ENCODE measurements at places on chromosomes 1 and 21. TPM values are rescaled to one million over a fixed set of nuclear protein-coding genes. Genes with fewer than 3 reads are reported as not detected.
A peak's percentile ranks its signal among the peaks of the same experiment; 100 is the strongest.

DNA sequence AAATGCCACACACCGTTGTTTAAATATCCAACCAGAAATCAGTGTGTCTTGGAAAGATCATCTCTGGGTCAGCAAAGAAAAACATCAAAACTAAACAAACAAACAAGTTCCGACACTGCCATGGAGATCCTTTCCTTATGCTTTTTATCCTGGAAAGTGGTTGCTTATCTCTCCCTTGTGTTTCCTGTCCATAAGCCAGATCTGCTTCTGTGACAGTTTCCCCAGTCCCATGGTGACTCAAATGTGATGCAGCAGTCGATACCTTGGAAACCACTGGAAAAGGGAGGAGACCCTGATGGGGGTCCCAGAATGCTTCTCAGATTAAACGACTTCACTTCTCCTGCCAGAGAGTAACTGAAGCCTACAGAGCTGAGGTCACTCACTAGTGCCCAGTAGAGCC is 94.7 kb downstream of the DMRTA2 start:
- DNase-seq: no peak

GRCh38 chr1:204348722-204349121 is 11.0 kb downstream of the PLEKHA6 start:
- DNase-seq: peak; percentile 94

GRCh38 chr1:112318698-112319370 is 77.2 kb upstream of the CTTNBP2NL start:
- DNase-seq: no peak

DNA sequence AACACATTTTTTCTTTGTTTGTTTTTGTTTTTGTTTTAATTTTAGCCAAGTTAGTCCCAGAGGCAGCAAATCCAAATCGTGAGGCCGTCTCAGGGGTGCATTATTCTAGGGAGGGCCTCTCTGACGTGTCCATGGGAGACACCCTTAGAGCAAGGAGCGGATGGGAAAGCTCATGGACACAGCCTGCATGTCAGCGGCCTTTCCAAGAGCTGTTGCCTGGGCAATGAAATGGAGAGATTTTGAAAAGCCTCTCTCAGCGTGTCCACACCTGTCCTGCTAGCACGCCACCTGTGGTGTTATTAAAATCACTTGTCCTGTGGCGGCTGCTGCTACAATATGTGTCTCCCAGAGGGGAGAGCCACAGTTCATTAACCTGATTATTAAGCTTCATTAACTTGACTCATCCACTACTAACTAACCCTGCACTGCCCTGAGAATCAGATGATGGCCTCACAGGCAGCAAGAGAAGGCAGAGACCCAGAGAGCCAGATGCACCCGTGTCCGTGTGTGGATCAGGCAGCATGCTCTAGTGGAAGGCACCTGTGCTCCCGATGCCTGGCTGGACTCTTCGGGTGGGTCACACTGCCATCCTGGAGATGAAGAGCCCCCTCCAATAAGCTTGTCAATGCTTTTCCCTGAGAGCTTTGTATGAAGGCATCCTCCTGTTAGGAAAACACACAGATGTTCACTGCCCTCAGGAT is 133.3 kb downstream of the PGBD5 start:
- no peak for DNase-seq

- no peak for DNase-seq
These were observed 3.4 kb downstream of the IGSF21 start for GRCh38 chr1:18110968-18111367.

DNA sequence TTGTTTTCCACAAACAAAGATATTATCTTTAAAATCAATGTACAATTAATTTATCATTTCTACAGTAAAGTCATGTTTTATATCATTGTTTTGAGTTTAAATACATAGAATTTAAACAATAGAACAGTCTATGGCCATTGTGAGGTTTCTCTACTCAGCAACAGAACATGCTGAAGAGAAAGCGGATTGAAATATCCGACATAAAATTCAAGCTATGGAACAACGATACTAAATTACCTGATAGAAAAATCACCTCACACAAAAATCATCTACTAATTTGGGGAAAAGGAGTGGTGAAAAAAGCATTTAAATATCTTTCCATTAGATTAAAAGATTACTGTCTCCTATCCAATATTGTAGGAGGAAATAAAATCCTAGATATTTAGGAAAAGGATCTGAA is 12.6 kb downstream of the CDKN2C start:
- no peak for DNase-seq

DNA sequence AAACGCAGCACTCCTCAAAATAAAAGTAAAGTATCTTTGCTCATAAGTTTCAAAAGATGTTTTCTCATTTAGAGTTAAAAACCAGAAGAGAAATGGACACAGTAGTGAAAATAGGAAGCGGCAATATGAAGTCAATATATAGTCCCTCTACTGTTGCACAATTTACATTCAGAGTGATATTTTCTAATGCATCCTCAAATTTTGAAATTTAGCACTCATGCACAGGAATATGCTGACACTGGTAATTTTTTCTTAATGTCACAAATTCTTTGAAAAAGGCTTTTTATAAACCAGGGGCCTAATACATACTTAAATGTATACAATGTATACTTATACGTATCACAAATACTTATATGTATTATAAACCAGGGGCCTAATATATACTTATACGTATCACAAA is 19.5 kb downstream of the ST7L start:
- no peak for DNase-seq

Gene TTC39A
- 4.8 TPM for total RNA-seq

DNA sequence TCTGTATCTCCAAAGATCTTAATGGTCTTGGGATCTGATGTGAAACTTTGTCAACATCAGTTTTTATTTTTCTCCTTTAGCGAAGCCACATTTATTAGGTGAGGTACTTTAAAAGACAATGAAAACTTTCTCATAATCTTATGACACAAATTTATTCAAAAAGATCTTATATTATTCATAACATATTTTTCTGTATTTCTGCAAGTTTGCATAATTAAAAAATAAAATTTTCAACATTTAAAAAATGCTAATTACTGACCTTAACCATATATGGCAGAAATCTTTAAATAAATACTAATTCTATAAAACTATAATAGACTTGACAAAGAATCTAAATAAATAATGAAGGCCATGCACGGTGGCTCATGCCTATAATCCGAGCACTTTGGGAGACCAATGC is 72.5 kb downstream of the PRPF38A start:
- no peak for DNase-seq

DNA sequence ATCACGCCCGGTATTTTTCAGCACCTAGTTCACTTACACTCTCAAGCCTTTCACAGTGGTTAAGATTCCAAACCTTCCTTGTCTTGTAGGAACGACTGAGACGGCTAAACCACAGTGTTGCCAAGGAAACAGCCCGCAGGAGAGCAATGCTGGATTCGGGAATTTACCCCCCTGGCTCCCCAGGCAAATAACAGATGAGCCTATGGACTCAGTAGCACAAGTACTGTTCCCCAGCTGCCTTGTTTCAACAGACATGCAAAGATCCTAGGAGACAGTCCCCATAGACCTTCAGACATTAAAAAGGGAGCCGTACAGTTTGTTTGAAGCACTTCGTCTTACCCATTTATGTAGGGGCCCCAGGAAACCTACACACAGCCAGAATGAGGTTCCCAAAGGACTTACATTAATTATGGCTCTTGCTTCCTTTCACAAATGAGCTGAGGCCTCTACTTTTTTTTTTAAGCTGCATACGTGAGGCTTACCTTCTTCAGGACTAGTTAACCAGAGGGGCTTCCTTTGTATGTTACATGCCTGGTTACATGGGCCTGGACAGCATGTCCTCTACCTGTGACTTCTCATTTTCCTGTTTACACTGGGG is 2.7 kb downstream of the SNAPIN start:
- no peak for DNase-seq

DNA sequence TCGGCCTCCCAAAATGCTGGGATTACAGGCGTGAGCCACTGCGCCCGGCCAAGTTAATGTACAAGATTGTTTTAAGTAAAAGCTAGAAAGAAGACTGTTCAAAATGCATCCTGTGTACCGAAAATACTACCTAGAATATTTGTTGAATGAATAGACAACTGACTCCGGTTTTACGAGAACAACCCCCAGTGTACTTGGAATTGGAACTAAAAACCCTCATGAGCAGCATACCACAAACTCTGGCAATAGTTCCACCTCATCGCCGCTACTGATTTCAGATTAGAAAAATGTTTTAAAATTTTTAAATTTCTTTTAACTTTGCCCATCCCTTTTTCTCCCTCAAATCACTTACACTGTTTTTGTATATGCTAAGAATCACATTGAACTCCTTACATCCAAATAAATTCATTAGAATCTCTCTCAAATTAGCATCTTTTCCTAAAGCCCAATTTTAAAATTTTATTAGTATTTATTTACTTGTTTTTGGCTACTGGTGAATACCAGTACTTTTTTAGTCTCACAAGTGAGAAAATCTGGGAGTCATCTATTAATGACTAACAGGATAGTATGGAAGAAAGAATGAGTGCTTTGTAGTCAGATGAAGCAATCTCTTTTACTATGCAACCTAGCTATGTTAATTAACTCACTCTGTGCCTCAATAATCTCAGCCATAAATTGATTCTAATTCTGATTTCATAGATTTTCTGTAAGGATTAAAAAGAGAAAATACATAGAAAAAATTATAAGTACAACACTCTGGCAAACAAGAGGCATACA is 95.1 kb downstream of the GPATCH2 start:
- no peak for DNase-seq

DNA sequence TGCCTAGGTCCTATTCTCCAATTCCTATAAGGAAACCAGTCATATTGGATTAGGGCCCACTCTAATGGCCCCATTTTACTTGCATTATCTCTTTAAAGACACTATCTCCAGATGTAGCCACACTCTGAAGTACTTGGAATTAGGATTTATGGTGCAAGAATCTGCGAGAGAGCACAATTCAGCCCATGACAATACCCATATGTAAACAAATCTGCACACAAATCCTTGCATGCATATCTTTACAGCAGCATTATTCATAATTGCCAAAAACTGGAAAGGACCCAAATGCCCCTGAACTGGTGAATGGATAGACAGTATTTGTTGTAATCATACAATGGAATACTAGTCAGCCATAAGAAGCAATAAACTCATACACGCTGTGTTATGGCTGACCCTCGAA is 229.8 kb upstream of the ADAMTS5 start:
- DNase-seq: no peak
